ENCODE measurements at places on chromosomes 4 and X.

DNA sequence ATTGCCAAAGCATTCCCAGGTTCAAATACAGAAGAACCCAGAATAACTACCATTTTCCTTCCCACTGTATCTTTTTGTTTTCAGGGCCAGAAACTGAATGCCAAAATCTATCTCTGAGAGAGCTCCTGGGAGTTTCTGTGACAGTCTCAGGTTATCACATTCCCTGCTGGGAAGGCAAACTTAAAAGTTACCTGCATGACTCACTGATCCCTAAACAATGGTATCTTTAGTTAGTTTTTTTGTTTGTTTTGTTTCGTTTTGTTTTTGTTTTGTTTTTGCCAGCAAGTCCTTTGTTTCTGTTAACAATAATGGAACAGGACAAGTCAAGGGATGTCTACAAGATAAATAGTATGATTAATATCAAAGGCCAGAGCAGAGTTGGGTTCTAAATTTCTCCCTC is 34.3 kb downstream of the PAPSS1 start:
- no peak for DNase-seq

GRCh38 chrX:50448565-50448964 is 22.1 kb downstream of the DGKK start:
- DNase-seq = no peak

GRCh38 chr4:186200516-186200915 is 9.1 kb downstream of the CYP4V2 start:
- DNase-seq = no peak

DNA sequence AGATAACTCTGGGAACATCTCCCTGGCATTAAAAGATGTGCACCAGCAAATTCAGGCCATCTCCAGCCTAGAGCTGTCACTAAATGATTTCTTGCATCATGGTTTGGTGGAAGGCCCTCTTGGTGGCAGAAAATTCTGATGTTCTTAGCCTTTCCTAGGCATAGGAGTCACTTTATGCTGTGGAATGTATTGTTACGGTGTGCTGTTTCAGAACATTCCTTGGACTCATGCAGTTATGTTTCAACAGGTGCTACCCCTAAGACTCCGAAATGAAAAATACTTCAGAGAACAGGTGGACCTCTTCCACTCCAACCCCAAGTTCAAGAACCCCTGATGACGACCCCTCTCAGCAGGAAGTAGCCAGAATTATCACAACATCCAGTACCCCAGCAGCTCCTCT is 20.3 kb upstream of the PAPSS1 start:
- no peak for DNase-seq

DNA sequence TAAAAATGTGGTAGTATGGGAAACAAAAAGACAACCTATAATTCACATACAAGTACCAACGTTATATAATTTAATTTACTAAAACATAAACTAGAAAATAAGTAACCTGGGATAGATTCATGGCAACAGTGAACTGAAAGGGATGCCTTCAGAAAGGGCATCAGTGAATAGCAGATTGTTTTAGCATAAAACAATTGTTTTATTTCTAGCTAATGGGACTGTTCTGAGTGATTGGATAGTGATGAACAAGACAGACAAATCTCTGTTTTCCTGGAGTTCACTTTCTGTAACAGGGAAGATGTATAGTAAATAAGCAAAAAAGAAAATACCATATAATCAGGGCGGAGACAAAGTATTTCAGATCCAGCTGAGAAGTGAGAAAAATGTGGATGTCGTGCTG is 379.1 kb upstream of the SPOCK3 start:
- no peak for DNase-seq

DNA sequence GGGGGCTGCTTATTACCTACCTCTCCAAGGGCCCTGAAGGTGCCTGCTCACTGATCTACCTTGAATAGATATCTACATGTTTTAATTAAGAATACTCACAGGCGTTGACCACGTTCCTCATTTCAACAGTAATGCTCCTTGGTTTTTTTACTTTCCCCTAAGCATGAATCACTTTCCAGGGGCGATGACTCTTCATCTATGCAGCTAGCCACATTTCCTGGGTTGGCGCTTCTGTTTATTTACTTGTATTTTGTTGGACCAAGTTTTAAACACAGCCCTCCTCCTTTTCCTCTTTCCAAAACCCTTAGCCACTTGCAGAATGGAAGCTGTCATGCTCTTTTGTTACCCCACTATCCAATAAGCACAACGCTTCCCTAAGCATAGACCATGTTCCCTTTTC is 50.8 kb downstream of the CBLL2 start:
- DNase-seq = no peak

- no peak for DNase-seq
Measured at GRCh38 chrX:153731117-153731844, 6.6 kb downstream of the ABCD1 start.

DNA sequence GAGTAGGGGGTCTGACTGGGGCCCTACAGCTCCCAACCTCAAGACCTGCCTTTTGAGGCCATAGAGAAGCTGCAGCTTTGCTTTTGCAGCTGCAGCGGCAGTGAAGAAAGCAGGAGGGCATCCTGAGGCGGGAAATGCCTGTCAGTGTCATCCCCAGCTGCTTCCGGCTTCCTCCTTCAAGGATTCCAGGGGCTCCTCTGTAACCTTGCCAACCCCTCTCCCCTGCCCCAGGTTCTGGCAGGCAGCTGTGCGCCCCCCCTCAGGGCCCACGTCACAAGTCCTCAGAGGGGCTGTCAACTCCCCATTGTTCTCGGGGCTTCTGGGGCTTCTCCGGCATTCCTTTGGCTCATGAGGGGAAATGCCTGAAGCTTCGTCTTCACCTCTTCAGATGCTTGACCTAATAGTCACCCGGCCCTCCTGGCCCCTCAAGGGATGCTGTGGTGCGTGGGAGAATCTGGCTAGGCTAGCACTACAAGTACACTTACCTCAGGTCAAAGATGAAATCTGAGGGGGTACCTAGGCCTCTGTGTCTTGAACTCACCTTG is 31.9 kb downstream of the APLN start:
- DNase-seq = no peak

DNA sequence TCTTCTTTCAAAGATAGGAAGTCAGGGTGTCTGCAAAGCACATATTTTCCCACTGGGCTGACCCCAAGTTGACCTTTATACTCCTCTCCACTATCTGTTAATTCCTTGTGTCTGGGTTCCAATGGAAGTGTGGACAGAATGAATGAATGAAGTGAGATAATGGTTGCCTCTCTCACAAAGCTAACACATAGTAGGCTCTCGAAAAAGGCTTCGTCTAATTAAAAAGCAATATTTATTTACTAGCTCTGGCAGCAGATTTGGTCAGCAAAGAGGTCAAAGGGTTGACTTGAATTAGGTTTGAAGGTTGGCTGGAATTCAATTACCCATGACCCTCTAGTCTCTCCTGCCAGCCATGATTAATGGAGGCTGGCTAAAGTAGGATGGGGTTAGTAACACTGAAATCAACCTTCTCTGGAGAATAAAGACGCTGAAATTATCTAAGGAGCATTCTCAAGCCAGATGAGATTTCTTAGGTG is 280.3 kb upstream of the KLF3 start:
- DNase-seq = no peak
